ENCODE measurements at places on chromosomes 6 and 20.

- no peak for DNase-seq
Observed at GRCh38 chr20:58297394-58297793, 12.1 kb upstream of the RAB22A start.

GRCh38 chr6:144989319-144990107 lies 704.4 kb downstream of the UTRN start:
- DNase-seq, result no peak

- DNase-seq, result no peak
Observed at GRCh38 chr6:128168244-128168643, 267.4 kb upstream of the THEMIS start.

- DNase-seq, result no peak
Observed at GRCh38 chr6:152353440-152353839, 283.7 kb downstream of the SYNE1 start.

DNA sequence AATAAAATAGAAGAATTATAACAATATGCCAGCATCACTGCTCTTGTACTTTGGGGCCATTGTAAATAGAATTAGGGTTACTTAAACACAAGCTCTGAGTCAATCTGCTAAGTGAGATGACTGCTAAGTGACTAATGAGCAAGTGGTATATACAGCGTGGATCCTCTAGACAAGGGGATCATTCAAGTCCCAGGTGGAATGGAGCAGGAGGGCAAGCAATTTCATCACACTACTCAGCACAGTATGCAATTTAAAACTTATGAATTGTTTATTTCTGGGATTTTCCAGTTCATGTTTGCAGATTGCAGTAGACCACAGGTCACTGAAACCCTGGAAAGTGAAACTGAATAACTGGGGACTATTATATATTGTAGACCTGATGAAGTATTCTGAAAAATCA lies 235.3 kb downstream of the BTBD3 start:
- DNase-seq, result no peak

GRCh38 chr6:42978487-42978838 lies 518 bp downstream of the PEX6 start:
- no peak for DNase-seq

- DNase-seq, result peak; percentile 24
Observed at GRCh38 chr20:1266167-1266973, at the start of gene SNPH. SNPH (plus strand) TSS chr20:1266294; CDS start chr20:1296240, 29,946 bp downstream.

DNA sequence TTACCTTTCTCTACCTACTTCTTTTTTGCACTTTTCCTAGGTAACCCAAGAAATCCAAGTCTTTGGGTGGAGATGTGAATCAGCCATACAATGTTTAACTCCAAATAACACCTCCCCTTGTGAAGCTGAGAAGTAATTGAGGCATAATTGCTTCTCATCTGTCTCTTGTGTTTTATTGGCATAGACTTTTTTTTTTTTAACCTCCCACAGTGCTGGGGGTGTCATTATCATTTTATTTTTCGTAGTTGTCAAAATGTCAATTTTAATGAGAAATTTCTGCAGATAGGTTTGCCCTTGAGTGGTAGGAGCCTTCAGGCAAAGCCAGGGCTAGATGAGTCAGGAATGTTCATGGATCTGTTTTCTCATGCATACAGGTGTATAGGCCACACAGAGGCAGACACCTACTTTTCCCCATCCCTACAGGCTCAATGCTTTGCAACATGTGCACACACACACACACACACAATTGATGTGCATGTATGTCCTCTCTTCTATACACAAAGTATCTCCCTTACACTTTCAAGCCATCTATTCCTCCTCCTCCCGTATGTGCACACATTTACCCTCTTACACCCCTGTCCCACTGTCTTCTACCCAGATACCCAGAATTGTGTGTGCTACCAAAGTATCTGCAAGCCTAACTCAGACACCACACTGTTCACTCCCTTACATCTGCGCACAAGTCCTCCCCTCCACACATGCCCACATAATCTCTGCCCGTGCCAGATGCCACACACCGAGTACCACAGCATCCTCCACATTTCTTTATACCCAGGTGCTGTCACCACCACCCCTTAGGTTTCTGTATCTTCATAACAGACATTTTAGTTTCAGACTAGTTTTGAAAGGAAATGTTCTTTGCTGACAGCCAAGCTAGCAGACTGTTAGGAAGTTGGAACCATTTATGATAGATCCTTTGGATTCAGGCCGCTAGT lies 22.0 kb downstream of the RALY start:
- no peak for DNase-seq

GRCh38 chr6:42269553-42269952 lies 51.9 kb upstream of the MRPS10 start:
- no peak for DNase-seq

GRCh38 chr6:157984686-157985225 lies 3.1 kb downstream of the SYNJ2 start:
- DNase-seq, result no peak

GRCh38 chr6:152160346-152160745 lies 352.9 kb downstream of the ESR1 start:
- no peak for DNase-seq

DNA sequence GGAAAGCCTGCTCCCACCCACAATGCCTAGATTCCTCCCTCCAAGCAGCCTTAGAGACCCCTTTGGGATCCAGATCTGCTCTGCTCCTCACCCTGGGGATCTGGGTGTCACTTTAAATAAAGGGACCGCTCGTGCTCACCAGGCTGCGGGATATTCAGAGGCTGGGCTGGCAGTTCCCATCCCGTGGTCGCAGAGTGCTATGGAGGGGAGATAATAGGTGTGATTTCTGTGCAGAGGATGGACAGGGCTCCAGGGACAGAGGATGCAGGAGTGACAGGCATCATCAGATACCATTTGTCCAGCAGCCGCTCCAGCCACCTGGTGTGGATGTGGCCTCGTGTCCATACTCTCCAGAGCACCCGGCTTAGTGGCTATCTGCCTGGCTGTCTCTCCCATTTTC lies 415.9 kb upstream of the SULF2 start:
- no peak for DNase-seq

DNA sequence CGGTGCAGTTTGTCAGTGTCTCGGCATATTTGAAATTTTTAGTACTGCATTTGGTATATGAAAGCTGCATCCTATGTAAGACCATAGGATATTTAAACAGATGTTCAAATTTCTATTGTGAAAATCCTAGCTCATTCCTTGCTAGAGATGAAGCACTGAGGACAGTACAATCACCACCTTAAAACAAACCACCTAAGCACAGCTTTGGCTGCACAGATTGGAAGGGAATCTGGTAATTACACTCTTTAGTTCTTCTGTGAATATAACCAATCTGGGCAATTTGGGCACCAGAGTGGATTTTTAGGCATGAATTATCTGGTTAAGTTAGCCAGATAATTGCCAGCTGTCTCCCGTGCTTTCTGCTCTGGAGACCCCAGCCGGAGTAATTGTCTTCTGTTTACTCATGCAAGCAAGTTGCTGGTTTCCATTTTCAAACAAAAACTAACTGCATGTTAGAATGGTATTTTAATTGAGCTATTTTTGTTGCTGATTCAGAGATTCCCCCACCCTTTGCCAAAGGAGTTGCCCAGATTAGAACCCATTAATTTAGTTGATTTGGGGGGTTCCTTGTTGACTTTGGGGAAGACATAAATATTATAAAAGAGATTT lies 36.9 kb downstream of the E2F3 start:
- no peak for DNase-seq

DNA sequence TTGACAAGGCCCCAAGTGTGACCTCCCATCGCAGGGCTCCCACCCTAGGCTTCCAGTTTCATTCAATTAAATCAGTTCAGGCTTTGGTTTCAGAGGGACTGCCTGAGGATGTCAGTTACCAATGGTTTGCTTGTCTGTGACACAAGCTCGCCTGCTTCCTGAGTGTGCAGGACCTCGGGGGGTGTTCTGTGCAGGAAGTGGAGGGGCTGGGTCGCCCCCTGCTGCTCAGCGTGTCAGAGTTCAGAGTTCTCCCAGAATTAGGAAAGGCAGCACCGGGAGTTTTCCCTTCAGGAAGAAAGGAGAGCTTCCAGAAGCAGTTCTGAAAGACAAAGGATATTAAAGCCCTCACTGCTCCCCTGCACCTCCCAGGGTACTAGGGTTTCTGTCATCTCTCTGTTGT lies 50.8 kb upstream of the TGM3 start:
- DNase-seq, result no peak

DNA sequence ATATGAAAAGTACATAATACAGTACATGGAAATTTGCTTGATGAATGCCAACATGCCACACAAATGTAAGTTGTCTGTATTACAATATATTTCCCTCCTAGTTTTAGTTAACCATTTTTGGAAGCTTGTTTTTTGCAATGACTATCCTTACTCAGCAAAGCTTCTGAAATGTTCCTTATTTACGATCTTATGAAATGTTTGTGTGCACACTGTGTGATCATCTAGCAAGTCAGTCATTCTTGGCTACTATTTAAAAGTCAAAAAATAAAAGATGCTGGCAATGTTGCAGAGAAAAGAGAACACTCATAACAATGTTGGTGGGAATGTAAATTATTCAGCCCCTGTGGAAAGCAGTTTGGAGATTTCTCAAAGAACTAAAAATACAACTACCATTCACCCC lies 33.8 kb downstream of the SUMO4 start:
- no peak for DNase-seq

GRCh38 chr6:109082188-109082577 lies 12.5 kb downstream of the SESN1 start:
- no peak for DNase-seq

- DNase-seq, result no peak
Observed at GRCh38 chr6:118902726-118903125, 8.8 kb downstream of the ASF1A start.
